ENCODE measurements at places on chromosomes 7 and 10. TPM values are rescaled to one million over a fixed set of nuclear protein-coding genes. Genes with fewer than 3 reads are reported as not detected.

CHRM2 gene
- total RNA-seq, result not detected

- DNase-seq, result no peak
These were observed 109.6 kb downstream of the WDR11 start for GRCh38 chr10:120960725-120961124.

CELF2 gene
- 9.7 TPM for total RNA-seq

PIP gene
- total RNA-seq, result not detected

DNA sequence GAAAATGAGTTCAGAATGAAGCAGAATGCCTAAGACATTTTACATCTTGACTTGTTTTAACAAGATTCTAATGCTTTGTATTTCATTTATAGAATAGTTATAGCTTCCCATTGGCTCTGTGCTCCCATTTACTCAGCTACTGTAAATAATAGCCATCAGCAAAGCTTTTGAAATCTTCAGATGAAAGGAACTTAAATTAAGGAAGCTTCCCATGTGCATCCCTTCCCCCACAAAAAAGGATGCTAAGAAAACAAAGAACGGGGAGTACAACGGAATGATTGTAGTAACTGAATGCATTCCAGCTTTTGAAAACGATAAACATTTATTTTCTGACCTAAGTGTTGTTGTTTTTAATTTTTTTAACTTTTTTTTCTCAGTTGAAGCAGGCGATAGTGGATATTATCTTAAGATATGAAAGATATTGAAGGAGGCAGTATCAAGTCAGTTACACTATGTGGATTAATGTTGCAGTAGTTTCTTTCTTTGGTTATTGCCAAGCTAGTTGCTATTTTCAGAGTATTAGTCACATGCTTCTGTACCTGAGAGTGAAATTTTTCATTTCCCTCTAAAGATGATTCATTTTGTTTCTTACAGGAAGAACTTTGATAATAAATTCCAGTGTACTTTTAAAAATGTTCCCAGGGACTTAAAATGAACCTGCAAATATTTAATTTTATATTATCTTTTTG is 129.2 kb downstream of the KCND2 start:
- no peak for DNase-seq

GRCh38 chr10:132743925-132744490 is 41.9 kb downstream of the NKX6-2 start:
- no peak for DNase-seq

PPIA gene
- total RNA-seq, result 6,806 TPM

BBIP1 gene
- total RNA-seq, result 13.1 TPM

DNA sequence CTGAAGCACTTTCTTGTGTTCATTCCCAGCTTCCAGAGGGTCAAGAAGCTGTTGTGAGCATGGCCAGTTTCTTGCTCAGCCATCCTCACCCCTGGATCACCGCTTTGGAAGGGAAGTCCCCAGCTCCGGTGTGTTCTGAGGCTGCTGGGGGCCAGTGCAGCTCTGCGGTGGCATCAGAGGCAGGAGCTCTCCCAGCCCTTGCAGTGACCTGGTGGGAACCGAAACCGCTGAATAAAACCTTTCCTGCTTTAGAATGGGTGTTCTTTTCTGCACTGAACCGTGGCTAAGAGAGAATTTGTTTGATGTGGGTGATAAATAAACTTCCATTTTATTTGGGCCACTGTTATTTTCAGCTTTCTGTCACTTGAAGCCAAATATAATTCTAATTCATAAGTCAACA is 450.9 kb upstream of the VSTM2A start:
- DNase-seq, result no peak

GRCh38 chr10:20776384-20777118 is 120.6 kb downstream of the NEBL start:
- no peak for DNase-seq

DNA sequence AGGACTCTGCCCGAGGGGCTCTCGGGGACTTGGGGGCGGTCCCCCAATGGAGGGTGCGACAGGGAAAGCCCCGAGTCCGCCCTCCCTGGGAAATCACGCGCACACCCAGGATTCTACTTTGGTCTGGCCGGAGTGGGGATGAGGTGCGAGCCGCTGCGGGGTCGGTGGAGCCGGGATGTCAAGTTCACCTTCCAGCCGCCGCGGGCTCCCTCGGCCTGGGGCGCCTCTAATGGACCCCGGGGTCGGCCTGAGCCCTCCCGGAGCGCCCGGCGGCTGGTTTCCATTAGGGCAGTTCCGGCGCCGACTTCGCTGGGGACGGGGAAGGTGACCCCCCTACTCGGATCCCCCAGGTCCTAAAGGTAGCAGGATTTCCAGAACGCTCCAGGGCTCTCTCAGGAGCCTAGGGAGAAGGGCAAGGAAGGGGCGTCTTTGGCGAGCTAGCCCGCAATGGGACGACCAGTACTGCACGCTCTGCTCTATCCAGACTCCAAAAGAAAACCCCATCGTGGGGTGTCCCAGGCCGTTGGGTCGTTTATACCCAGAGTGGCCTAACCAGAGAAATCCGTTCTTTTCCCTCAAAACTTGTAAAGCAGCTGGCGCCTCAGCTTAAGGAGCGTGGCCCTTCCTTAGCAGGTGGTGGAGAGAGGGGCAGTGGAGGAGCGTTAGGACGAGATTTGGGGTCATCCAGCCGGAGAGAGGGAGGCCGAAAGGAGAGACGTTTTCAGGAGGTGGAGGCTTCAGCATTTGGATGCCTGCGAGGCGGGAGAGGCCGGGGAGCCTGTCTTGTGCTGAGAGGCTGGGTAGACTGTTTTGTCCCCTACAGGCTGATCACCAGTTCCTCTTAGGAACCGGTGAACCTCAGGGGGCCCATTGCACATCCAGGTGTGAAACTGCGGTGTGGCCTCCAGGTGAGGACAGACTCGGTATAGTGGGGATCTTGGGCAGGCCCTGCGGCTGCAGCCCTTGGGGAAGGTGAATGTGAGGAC is 860 bp upstream of the WDR86 start:
- no peak for DNase-seq

GRCh38 chr10:113177936-113178335 is 227.9 kb downstream of the TCF7L2 start:
- no peak for DNase-seq

GRCh38 chr7:157876469-157877285 is 539.9 kb downstream of the DNAJB6 start:
- peak; percentile 11 for DNase-seq
